Dermis blood vessel endothelial cell (primary cell): ENCODE measurements at places on chromosomes 11 and 22.

DNA sequence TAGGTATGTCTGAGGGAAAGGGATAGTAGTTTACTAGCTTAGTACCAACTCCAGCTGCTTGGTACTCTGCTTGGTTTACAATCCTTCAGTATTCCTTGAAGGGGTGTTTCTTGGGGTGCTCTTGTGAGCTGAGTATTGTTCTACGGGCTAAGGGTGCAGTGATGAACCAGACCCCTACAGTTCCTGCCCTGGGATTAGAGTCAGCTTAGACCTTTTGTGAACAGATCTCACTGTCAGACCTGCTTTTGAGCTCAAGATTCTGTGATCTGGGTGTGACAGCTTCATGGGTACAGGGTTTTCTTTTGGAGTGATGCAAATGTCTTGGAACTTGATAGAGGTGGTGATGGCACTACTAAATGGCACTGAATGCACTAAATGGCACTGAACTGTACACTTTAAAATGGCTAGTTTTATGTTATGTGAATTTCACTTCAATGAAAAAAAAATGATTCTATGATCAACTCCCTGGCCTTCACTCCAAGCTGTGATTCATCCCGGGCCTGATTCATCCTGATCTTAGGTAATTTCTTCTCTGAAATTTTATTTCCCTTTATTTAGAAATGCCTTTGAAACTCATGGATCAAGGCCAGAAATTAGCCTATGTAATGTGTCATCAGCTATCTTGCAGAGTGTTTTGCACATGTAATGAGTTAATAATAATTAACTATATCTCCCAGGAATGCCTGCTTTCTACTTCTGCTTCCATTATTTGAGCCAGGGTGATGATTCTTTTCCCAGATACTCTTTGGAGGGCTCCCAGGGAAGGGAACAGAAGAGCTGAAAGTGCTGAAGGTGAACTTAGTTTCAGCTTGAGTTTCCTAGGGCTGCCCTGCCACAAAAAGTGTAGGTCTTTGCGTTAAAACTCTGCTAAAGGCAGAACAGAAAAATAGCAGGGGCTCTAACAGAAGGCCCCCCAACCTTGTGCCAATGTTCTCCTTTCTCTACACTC lies 87.9 kb downstream of the NCAM1 start:
- DNase-seq = no peak

DNA sequence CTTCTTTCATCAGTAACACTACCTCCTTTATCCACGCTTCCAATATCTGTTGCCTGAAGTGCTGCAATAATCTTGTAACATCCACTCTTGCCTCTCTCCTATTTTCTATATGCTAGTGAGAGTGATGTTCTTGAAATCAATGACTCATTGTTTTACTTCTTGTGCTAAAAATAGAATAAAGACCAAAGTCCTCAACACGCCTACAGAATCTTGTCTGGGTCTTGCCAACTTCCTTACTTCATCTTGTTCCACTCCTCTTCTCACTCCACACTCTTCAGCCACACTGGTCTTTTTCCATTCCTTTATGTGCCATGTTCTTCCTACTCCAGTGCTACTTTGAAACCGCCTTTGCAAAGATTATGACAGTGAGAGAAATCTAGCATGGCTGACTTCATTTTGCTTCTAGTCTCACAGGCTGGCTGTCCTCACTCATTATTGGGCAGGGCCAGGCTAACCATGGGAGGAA lies 136.4 kb downstream of the CCDC81 start:
- DNase-seq = peak; percentile 45

DNA sequence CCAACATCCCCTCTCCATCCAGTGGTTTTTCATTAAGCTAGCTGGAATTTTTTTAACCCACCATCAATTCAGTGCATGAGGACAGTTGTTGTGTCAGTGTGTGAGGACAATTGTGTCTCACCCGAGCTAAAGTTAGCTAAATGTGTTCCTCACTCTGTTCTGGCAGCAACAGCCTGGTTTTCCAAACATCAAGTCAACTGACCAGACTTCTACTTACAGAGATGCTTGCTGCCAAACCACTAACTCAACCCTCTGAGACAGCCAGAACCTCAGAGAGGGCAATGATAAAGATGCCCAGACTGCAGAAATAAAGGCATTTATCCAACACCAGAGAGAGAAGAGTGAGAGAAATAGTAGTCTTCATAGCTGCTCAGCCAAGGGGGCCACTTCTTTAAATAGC lies 6.7 kb downstream of the PAMR1 start:
- no peak for DNase-seq

- DNase-seq = peak; percentile 24
Observed at GRCh38 chr11:119694334-119694733, 34.7 kb downstream of the NECTIN1 start.

- DNase-seq = no peak
Observed at GRCh38 chr11:91173701-91174100, 950.9 kb upstream of the CHORDC1 start.

DNA sequence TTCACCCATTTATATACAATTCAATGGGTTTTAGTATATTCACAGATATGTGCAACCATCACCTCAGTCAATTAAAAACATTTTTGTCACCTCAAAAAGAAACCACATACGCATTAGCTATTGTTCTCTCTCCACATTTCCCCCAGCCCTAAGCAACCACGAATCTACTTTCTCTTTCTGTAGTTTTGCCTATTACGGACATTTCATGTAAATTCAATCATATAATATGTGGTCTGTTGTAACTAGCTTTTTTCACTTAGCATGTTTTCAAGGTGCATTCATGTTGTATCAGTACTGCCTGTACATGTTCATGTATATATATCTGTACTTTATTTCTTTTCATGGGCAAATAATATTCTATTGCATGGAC lies 104.7 kb upstream of the RRM1 start:
- no peak for DNase-seq

DNA sequence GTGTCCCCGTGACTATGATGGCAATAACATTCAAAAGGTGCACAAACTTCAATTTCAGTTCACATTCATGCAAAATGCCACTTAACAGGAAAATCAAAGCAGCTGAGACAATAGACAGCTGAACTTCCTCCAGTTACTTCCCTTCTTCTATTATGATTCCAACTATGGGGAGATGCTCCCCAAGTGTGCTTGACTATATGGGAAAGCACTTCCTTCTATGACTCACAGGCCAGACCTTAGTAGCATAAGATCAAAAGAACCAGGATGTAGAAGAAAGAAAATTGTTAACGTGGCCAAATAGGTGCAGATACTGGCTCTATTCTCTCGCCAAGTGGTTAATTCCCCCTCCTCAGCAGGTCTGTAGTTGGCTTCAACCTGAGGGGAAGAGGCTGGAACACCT lies 7.8 kb upstream of the FAT3 start:
- no peak for DNase-seq

DNA sequence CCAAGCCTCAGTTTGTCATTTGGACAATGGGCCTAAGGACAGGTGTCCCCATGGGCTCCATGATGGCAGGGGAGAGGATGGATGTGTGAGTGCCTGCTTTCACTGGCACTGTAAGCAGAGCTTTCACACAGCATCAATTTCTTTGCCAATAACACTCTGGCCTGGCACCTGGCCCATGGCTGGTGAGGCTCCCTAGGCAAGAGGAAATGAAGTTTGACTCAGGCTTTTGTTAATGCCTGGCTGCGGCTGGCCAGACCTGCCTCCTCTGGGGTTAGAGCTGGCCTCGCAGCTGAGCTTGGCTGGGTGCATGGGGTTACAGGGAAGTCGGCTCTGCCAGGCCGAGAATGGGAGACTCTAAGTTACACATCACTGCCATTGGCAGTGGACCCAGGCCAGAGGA lies 30.0 kb upstream of the SEZ6L start:
- no peak for DNase-seq

DNA sequence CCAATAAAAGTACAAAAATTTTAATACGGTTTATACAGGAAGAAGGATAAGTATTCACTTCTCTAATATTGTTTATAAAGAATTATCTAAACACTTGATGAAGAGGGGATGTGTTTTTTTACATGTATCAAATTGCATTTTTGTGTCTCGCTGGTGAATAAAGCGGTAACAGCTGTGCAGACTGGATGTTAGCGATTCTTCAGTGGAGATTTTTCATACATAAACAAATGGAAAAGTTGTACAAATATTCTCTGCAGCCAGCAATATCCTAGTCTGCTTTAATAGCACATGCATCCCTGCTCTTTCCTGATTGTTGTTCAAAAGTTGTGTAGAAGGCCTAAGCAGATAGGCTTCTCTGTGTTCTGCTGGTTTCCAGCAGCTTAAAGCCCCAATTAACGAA lies 369.3 kb downstream of the SOX6 start:
- no peak for DNase-seq

DNA sequence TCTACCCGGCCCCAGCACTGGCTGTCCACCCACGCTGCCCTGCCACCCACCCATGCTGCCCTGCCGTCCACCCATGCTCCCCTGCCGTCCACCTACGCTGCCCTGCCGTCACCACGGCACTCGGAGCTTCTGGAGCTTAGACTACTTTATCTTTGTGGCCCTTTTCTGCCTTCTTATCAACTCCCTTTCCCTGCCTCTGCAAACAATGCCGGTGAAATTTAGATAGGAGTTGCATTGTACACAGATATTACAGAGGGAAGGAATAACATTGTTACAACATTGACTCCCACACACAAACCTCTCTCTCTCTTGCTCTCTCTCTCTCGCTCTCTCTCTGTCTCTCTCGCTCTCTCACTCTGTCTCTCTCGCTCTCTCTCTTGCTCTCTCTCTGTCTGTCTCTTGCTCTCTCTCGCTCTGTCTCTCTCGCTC lies 33.7 kb upstream of the BRSK2 start:
- DNase-seq = no peak

DNA sequence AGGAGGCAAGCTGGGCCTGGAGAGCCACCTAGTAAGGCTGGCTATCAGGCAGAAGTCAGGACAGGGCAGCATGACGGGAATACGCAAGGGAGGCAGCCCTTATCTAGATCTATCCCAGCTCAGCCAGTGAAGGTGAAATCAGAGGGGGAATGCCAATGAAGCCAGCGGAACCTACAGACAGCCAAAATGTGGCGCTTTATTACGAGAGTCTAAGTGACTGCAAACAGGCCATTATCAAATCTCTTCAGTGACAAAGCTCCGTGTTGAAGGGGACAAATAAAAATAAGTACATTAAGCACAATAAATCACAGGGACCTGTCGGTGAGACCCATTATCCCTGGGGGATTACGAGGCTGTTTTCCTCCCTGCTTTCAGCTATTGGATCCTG lies 22.8 kb downstream of the LARGE1 start:
- DNase-seq = no peak

DNA sequence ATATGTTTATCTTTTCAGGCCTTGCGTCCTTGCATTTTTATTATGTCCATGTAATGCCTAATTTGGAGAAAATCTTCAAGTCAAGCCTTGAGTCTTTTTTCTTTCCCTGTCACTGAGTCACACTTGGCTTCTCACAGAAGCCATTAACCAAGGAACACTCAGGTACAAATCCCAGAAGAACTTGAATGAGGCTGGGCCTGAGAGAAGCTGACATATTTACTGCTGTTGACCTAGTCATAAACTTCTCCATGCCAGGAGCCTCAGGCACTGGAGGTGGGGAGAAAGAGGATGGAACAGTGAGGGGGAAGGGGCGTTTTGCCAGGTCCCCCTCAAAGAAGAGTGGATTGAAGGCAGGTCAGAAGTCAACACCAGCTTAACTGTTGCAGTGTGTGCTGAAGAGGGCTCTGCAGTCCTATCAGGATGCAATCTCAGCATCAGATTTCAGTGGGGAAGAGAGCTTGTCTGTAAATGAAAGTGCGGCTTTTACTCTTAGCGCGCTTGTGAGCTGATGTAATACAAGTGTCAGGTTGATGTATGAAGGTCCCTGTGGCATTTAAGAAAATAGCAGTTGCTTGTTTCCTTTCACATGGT lies 526.0 kb downstream of the ETS1 start:
- DNase-seq = no peak

- no peak for DNase-seq
Observed at GRCh38 chr11:35555488-35555887, 30.1 kb upstream of the PAMR1 start.
